ENCODE measurements at places on chromosomes 5 and 9. TPM values are rescaled to one million over a fixed set of nuclear protein-coding genes. Genes with fewer than 3 reads are reported as not detected.

CDH12 gene
- not detected for polyA plus RNA-seq

FST gene
- not detected for polyA plus RNA-seq

PCYOX1L gene
- 3.7 TPM for polyA plus RNA-seq

MYORG gene
- 0.30 TPM for polyA plus RNA-seq

SDHA gene
- 140 TPM for polyA plus RNA-seq

INSL4 gene
- not detected for polyA plus RNA-seq

PCDHB4 gene
- not detected for polyA plus RNA-seq

WNK2 gene
- polyA plus RNA-seq: not detected

SPATA31A3 gene
- not detected for polyA plus RNA-seq

SLC1A3 gene
- polyA plus RNA-seq: not detected

RPS14 gene
- 6,011 TPM for polyA plus RNA-seq

RNF183 gene
- not detected for polyA plus RNA-seq

IFNA2 gene
- polyA plus RNA-seq: not detected

TAF11L5 gene
- polyA plus RNA-seq: not detected

SAXO1 gene
- not detected for polyA plus RNA-seq

SPINK1 gene
- polyA plus RNA-seq: not detected

FOXD4L4 gene
- polyA plus RNA-seq: not detected

FAM200C gene
- not detected for polyA plus RNA-seq

PCDHGB7 gene
- polyA plus RNA-seq: not detected

SNCB gene
- polyA plus RNA-seq: not detected

LCP2 gene
- polyA plus RNA-seq: 99.3 TPM

IL3 gene
- not detected for polyA plus RNA-seq

ENG gene
- polyA plus RNA-seq: 12.1 TPM

GRIN3A gene
- polyA plus RNA-seq: 0.02 TPM

ACOT12 gene
- not detected for polyA plus RNA-seq

CENPH gene
- 7.2 TPM for polyA plus RNA-seq

BARHL1 gene
- not detected for polyA plus RNA-seq

FAT2 gene
- polyA plus RNA-seq: not detected

ZNF79 gene
- polyA plus RNA-seq: 10.9 TPM

PRSS3 gene
- 1.6 TPM for polyA plus RNA-seq

STKLD1 gene
- 0.96 TPM for polyA plus RNA-seq

C5 gene
- polyA plus RNA-seq: not detected

IL9 gene
- not detected for polyA plus RNA-seq

ATP10B gene
- not detected for polyA plus RNA-seq

FRMD3 gene
- not detected for polyA plus RNA-seq
